ENCODE measurements at places on chromosomes 11 and 22. TPM values are rescaled to one million over a fixed set of nuclear protein-coding genes. Genes with fewer than 3 reads are reported as not detected.
A peak's percentile ranks its signal among the peaks of the same experiment; 100 is the strongest.

- no peaks in the 10 kb centered on the region for H3K36me3 ChIP-seq
- H3K4me1 ChIP-seq: peaks cover 24% of the 10 kb centered on the region
- DNase-seq: no peak
- H3K27ac ChIP-seq: no peak overlapping the region
- no peaks in the 10 kb centered on the region for H3K27me3 ChIP-seq
Measured at GRCh38 chr11:60281485-60281884, 1.0 kb downstream of the MS4A4A start.

DNA sequence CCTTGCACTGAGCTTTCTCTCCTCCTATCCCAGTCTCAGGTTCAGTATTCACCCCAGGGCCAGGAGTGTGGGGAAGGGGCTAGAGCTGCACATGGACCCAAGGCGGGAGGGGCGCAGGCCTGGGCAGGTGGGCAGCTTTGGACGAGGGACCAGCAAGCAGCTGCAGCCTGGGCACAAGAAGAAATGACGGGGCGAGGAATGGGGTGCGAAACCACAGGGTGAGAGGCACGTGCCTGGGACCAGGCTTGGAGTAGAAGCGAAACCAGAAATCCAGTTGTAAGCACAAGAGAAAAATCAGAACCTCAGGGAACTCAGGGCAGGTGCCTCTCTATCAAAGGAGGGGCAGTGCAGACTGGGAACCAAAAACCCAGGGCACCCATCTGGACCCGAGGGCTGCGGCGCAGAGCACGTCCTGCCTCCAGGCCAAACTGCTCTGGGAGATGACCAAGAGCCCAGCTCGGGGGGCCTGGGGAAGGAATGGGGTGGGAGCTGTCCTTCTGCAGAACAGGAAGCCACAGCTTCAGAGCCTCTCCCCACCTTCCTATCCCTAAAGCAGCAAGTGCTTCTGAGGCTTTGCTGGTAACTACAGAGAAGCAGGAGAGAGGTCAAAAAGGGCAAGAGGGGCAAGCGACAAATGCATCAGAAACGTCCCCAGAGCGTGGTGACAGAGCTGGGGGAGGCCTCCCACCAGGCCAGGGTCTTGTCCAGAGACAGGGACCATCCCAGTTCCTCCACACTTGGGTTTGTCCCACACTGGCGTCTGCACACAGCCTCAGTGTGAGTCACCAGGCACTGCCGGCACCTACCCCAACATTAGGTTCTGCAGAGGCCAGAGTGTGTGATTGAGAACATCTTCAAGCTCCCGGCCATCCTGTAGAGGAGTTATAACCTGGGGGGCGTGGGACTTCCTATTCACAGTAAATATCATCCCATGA is 18.3 kb upstream of the TMPRSS4 start:
- H3K36me3 ChIP-seq: no peaks in the 10 kb centered on the region
- H3K27ac ChIP-seq: no peak overlapping the region
- H3K27me3 ChIP-seq: peaks cover 1% of the 10 kb centered on the region
- no peak for DNase-seq

DNA sequence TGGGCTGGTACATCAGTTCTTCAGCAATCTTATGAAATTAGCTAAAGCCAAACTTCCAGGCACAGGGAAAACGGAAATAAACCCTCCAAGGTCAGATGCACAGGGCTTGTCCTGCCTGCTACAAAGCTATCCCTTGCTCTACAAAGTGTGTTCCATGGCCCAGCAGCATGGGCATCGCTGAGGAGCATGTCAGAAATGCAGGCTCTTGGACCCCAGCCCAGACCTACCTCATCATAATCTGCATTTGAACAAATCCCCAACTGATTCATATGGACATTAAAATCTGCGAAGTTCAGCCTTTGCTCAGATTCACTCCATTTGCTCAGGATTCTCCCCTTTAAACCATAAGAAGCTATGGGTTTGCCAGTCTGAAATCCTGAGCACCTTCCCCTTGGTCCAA is 129.7 kb upstream of the CSNK2A3 start:
- no peaks in the 10 kb centered on the region for H3K4me1 ChIP-seq
- no peaks in the 10 kb centered on the region for H3K27me3 ChIP-seq
- no peak overlapping the region for H3K27ac ChIP-seq
- no peaks in the 10 kb centered on the region for H3K36me3 ChIP-seq

- peaks cover 7% of the 10 kb centered on the region for H3K4me1 ChIP-seq
- H3K27ac ChIP-seq: no peak overlapping the region
- H3K4me3 ChIP-seq: no peak overlapping the region
- H3K27me3 ChIP-seq: peaks cover 54% of the 10 kb centered on the region
Measured at GRCh38 chr11:76807206-76807875, 24.2 kb downstream of the TSKU start.

- no peak overlapping the region for H3K4me3 ChIP-seq
- H3K27me3 ChIP-seq: no peaks in the 10 kb centered on the region
- no peaks in the 10 kb centered on the region for H3K4me1 ChIP-seq
- peaks cover 58% of the 10 kb centered on the region for H3K36me3 ChIP-seq
- DNase-seq: no peak
Measured at GRCh38 chr11:73931039-73931645, 19.7 kb upstream of the DNAJB13 start.

DNA sequence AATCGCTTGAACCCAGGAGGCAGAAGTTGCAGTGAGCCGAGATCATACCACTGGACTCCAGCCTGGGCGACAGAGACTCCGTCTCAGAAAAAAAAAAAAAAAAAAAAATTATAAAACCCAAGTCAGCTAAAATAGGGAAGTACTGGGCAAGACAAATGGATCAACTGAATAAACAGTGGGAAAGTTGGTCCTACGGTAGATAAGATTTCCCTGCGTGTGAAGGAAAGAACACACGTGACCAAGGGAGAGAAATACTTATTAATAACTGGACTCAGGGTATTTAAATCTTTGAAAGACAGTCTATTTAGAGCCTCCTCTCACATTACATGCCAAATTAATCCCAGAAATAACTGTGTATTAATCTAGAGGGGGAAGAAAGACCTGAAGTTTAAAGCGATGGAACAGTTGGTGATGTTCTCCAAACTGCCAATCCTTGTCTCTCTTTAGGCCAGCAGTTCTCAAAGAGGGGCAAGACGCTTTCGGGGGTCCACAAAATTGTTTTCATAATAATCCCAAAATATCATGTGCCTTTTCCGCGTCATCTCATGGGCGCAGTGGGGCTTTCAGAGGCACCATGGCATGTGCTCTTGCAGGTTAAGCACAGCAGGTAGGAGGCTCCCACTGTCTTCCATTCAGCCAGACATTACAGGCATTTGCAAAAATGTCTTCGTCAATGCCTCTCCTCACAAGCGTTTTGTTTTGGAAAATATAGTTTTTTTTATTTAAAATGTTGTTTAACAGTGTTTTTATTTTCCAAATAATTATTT is 6.6 kb downstream of the RTL6 start:
- H3K27ac ChIP-seq: no peak overlapping the region
- no peak for DNase-seq
- no peaks in the 10 kb centered on the region for H3K27me3 ChIP-seq

- no peaks in the 10 kb centered on the region for H3K36me3 ChIP-seq
- H3K4me3 ChIP-seq: peak overlapping the region; percentile 39
- H3K27me3 ChIP-seq: no peaks in the 10 kb centered on the region
- no peak overlapping the region for H3K27ac ChIP-seq
- H3K4me1 ChIP-seq: peaks cover 24% of the 10 kb centered on the region
Measured at GRCh38 chr11:123577081-123577598, 77.3 kb downstream of the SCN3B start.

GRCh38 chr11:26219183-26220117 is 112.5 kb upstream of the ANO3 start:
- peaks cover 2% of the 10 kb centered on the region for H3K4me1 ChIP-seq
- DNase-seq: no peak
- H3K36me3 ChIP-seq: no peaks in the 10 kb centered on the region
- H3K27me3 ChIP-seq: no peaks in the 10 kb centered on the region
- H3K4me3 ChIP-seq: no peak overlapping the region
- H3K27ac ChIP-seq: no peak overlapping the region

DNA sequence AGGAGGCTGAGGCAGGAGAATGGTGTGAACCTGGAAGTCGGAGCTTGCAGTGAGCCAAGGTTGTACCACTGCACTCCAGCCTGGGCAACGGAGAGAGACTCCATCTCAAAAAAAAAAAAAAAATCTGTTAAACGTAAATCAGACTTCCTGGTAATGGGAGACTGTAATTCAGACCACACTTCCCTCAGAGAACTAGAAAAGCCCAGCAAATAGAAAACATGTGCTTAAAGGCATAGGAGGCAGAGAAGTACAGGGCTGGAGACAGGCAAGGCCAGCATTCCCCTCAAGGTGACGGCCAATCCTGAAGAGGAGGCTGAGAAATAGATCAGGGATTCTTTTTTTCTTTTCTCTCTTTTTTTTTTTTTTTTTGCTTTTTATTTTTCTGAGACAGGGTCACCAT is 8.2 kb downstream of the GGT5 start:
- H3K27me3 ChIP-seq: no peaks in the 10 kb centered on the region
- DNase-seq: no peak
- H3K27ac ChIP-seq: no peak overlapping the region
- no peaks in the 10 kb centered on the region for H3K36me3 ChIP-seq
- peaks cover 2% of the 10 kb centered on the region for H3K4me1 ChIP-seq

DNA sequence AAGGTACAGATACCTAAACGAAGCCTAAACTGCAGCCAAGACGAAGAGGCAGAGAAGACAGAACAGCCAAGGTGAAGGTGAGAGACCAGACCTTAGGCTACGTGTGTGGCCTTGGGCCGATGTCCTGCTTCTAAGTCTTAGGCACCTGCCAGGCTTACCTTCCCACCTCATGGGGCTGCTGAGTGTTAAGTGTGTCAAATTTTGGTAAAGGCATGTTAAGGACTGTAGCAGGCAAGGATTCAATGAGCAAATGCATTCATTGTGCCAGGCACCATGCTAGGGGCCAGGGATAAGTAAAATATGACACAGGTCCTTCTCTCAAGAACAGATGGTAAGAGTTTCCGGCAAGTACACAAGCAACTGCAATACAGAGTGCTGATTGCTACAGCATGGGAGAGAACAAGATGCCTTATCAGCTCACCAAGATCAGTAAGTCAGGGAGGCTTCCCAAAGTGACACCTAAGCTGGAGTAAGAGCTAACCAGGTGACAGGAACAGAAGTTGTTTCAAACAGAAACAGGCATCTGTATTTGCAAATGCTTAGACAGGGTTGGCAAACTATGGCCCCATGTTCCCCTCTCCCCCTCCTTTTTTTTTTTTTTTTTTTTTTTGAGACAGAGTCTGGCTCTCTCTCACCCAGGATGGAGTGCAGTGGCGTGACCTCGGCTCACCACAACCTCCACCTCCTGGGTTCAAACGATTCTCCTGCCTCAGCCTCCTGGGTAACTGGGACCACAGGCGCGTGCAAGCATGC is 46.7 kb downstream of the CLTCL1 start:
- no peaks in the 10 kb centered on the region for H3K4me1 ChIP-seq
- H3K36me3 ChIP-seq: no peaks in the 10 kb centered on the region
- peaks cover 2% of the 10 kb centered on the region for H3K27me3 ChIP-seq

GRCh38 chr11:33258631-33259205 is 1.5 kb downstream of the HIPK3 start:
- no peaks in the 10 kb centered on the region for H3K27me3 ChIP-seq
- H3K4me1 ChIP-seq: peaks cover 53% of the 10 kb centered on the region
- peak overlapping the region; percentile 97 for H3K4me3 ChIP-seq
- peak overlapping the region; percentile 98 for H3K27ac ChIP-seq
- no peak for DNase-seq

DNA sequence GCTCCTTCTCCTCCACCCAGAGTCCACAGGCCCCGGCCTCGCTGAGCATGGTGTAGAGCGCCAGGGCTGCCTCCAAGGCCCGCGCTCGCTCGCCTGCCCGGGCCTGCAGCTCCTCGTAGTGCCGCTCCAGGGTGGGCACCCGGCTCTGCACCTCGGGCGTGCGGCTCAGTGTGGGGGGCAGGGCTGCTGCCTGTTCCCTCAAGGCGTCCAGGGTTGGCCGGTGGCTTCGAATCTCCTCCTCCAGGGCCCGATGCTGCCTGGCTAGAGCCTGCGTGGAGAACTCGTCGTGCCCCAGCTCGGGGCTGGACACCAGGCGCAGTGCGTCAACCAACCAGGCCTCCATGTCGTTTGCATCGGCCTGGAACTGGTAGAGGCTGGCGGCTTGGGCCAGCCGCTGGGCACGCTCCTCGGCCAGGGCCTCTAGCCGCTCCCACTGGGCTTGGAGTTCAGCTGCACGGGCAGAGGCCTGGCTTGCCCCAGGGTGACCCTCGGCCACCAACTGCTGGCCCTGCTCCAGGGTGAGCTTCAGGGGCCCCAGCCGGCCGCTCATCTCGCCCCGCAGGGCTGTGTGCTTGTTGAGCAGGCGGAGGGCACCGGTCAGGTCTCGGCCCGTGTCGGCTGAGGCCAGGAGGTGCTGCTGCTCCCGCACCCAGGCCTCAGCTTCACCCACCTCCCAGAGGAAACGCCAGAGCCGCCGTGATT is 24.2 kb downstream of the SPTBN2 start:
- H3K36me3 ChIP-seq: no peaks in the 10 kb centered on the region
- no peaks in the 10 kb centered on the region for H3K27me3 ChIP-seq
- no peak for DNase-seq

- peak overlapping the region; percentile 79 for H3K27ac ChIP-seq
- DNase-seq: no peak
- H3K36me3 ChIP-seq: peaks cover 4% of the 10 kb centered on the region
- H3K4me3 ChIP-seq: peak overlapping the region; percentile 64
Measured at GRCh38 chr22:30435674-30436126, 10.1 kb downstream of the MTFP1 start.

- no peaks in the 10 kb centered on the region for H3K36me3 ChIP-seq
- no peak overlapping the region for H3K27ac ChIP-seq
- no peaks in the 10 kb centered on the region for H3K4me1 ChIP-seq
- DNase-seq: no peak
- no peak overlapping the region for H3K4me3 ChIP-seq
Measured at GRCh38 chr11:40867991-40868632, 591.3 kb downstream of the LRRC4C start.

DNA sequence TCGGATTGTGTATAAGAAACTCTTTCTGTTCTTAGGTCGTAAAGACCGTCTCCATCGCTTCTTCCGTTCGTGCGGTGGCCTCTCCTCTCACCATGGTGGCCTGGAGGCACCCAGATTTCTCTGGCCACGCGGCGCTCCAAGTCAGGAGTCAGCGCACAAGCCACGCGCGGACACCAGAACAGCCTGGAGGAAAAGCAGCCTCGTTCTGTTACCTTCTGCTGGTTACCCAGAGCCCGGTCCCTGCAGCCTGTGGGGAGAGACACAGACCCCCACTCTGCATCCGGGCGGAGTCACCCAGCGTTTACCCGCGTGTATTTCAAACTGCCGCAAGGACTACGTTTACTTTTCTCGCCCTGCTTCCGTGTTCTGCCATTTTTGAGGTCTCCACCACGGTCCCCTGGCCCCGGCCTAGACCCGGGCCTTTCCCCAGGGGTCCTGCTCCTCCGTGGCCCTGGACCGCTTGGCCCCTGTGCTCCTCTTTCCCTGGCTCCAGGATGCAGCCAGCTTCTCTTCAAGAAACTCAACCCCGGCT is 776.1 kb downstream of the BRD1 start:
- H3K4me1 ChIP-seq: no peaks in the 10 kb centered on the region
- DNase-seq: no peak
- H3K27ac ChIP-seq: no peak overlapping the region
- H3K4me3 ChIP-seq: no peak overlapping the region

Gene BBOX1
- not detected for total RNA-seq

Gene FAT3
- total RNA-seq: not detected

Gene CASP12
- not detected for total RNA-seq

Gene CARD10
- not detected for total RNA-seq

Gene CCDC188
- total RNA-seq: not detected

Gene GPR83
- 0.16 TPM for total RNA-seq

Gene UBE2L3
- 39.8 TPM for total RNA-seq

Gene MUC5AC
- not detected for total RNA-seq

Gene ABCC8
- total RNA-seq: not detected

Gene ARHGAP42
- total RNA-seq: 3.1 TPM

Gene DESI1
- 49.5 TPM for total RNA-seq

Gene TANGO2
- total RNA-seq: 47.2 TPM

Gene TEX54
- not detected for total RNA-seq

Gene CDCA5
- total RNA-seq: 3.4 TPM
